ENCODE measurements at places on chromosomes 13 and 19. TPM values are rescaled to one million over a fixed set of nuclear protein-coding genes. Genes with fewer than 3 reads are reported as not detected.
A peak's percentile ranks its signal among the peaks of the same experiment; 100 is the strongest.

The ERICH4 gene
- not detected for total RNA-seq

- no peaks in the 10 kb centered on the region for H3K4me1 ChIP-seq
- no peaks in the 10 kb centered on the region for H3K36me3 ChIP-seq
- no peak for DNase-seq
- H3K27me3 ChIP-seq: no peaks in the 10 kb centered on the region
These were observed 7.9 kb upstream of the ZNF726 start for GRCh38 chr19:23906835-23907234.

- no peaks in the 10 kb centered on the region for H3K27me3 ChIP-seq
- H3K36me3 ChIP-seq: no peaks in the 10 kb centered on the region
- H3K4me1 ChIP-seq: peaks cover 41% of the 10 kb centered on the region
- DNase-seq: no peak
These were observed 17.8 kb upstream of the ZNF846 start for GRCh38 chr19:9786342-9786741.

The CABP5 gene
- total RNA-seq: not detected

DNA sequence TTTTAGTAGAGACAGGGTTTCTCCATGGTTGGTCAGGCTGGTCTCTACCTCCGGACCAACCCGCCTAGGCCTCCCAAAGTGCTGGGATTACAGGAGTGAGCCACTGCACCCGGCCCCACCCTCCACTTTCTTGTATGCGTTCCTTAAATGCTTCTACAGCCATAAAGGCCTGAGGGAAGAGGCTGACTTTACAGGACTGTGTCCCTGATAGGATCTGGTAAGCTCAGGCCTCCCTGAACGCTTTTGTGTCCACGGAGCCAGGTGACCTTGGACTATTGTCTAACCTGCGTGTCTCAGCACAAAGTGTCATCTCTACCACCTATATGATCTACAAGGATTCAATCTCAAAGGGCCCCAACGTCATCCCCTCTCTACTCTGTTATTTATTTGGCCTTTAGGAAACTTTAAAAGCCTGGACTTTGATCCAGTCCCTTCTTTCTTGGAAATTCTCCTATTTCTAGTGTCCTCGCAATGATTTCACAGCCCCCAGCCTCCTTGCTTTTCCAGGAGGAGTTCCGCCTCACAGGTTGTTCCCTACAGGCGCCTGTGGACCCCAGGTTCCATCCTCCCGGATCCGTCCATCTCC, 701 bp downstream of the ZNF552 start:
- peaks cover 63% of the 10 kb centered on the region for H3K4me1 ChIP-seq
- H3K4me3 ChIP-seq: peak overlapping the region; percentile 95
- H3K27ac ChIP-seq: peak overlapping the region; percentile 92
- H3K27me3 ChIP-seq: no peaks in the 10 kb centered on the region
- DNase-seq: no peak

- no peak for DNase-seq
- H3K4me3 ChIP-seq: no peak overlapping the region
- peaks cover 3% of the 10 kb centered on the region for H3K4me1 ChIP-seq
These were observed 19.6 kb downstream of the USP12 start for GRCh38 chr13:27151798-27152599.

DNA sequence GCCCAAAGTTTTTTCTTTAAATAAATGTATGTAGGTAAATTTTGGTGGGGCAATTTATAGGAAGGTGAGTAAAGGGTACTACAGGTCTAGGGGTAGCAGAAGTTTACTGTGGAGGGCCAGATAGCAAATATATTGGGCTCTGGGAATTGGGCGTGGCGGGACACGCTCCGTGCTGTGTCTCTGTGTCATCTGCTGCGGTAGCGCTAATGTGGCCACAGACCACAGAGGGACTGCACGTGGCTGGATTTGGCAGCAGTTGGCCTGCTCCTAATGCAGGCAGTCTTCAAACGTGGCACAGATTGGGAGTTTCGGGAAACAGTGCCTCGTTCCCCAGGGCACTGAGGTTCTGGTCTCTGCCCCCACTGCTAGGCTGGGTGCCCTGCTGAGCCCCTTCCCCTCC, 16.6 kb upstream of the MYDGF start:
- H3K36me3 ChIP-seq: peaks cover 14% of the 10 kb centered on the region
- no peak for DNase-seq
- H3K4me1 ChIP-seq: no peaks in the 10 kb centered on the region
- no peak overlapping the region for H3K27ac ChIP-seq
- H3K4me3 ChIP-seq: no peak overlapping the region

The ZNF85 gene
- 18.2 TPM for total RNA-seq

The KLK3 gene
- total RNA-seq: not detected
